ENCODE measurements at places on chromosomes 7 and 10.

DNA sequence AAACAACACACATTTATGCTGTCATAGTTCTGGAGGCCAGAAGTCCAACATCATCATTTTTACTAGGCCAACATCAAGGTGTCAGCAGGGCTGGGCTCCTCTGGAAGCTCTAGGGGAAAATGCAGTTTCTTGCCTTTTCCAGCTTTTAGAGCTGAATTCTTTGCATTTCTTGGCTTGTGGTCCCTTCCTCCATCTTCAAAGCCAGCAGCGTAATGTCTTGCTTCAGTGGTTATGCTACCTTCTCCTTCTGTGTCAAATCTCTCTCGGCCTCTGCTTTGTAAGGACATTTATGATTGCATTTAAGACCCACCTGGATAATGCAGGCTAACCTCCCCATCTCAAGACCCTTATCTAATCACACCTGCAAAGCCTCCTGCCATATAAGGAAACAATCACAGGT, 66.5 kb upstream of the ANKRD1 start:
- DNase-seq = no peak

GRCh38 chr10:4215963-4216575, 431.1 kb upstream of the KLF6 start:
- DNase-seq = no peak

- DNase-seq = no peak
Measured at GRCh38 chr10:27513451-27514191, 9.5 kb downstream of the RAB18 start.

- no peak for DNase-seq
Measured at GRCh38 chr7:157989589-157989988, 598.0 kb downstream of the PTPRN2 start.

- DNase-seq = no peak
Measured at GRCh38 chr10:61452151-61452651, 980 bp downstream of the TMEM26 start.

DNA sequence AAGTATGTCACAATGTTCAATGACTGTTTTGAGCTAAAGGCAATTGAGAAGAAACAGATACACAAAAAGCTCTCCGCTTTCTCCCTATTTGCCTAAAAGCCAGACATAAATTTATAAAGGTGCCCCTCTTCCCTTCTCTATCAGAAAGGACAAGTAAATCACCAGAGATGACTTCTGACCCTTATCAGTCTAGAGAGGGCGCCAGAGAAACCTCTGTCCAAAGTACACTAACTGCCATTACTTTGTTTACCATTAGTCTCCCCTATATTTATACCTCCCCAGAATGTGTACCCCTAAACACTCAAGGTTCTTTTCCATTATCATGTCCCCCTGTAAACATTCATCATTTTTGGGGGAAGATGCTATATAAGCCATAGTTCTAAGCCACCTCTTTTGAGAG, 49.3 kb downstream of the TPK1 start:
- DNase-seq = no peak

Data from CD4-positive, alpha-beta T cell treated with Interferon alpha-2 for 1 hour (primary cell).